ENCODE measurements at places on chromosomes 16 and 17.

DNA sequence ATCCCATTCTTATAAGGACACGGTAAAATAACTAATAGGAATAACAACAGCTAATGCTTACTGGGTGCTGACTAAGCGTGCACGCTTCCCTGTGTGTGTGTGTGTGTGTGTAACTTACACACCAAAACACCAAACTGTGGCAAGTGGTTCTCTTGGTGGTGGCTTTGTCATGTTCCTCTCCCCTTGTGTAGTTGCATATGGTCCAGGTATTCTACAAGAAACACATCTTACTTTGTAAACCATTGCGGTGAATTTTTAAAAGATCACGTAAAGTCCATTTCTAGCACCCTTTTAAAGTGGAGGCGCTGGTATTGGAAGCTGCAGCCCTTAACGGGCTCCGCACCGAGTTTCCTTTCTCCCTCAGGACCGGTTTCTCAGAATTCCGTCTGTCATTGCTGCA lies 221.0 kb upstream of the FOXF1 start:
- DNase-seq = no peak

DNA sequence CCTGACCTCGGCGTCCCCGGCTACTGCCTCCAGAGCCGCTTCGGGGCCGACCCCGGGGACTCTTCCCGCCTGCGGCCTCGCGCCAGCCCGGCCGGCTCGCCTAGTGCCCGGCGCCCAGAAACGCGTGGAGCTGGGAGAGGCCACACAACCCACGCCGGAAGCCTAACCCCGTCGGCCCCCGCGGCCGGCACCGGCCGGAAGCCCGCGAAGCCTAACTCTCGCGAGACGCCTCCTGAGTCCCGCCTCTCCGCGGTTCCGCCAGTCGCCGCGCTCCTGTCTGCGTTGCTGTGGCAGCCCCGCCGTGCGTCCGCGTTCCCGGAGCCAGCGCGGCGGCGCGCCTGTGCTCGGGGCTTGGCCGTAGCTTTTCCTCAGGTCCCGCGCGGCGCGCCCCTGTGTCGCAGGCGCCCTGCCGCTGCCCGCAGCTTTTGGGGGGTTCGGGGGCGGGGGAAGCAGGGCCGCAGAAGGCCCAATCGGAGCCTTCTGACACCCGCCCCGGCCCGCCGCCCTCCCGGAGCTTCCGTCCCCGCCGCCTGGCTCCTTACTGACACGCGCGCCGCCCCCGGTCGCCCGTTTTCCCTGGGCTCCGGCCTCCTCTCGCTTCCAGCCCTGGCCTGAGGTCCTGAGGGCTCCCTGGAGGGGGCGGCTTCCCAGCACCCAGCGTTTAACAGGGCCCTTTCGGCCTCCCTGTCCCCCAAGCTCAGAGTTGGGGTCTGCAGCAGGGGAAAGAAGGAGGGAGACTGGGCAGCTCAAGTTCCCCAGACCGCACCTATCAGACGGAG lies 21.7 kb downstream of the NPTX1 start:
- peak; percentile 60 for DNase-seq

DNA sequence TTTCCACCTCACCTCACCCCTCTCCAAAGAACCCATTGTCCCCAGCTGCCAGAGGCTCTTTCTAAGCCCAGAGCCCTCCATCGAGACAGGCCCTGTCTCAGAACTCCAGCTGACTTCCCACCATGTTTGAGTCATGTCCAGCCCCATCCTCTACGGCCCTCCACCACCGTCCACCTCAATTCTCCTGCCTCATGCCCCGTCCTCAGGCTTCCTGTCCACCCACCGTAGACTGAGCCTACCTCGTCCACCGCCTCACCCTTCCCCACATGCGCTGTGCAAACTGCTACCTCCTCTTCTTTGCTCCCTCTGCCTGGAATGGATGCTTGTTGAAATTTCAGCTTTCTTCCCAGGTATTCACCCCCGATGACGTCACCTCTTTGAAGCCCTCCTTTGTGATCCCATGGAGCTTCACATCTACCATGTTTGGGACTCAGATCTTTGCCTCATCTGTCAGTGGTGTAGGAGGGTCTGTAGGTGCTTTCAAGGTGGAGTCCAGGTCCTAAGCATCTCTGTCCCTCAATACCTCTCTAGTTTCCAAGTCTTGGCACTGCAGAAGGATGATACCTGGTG lies 149.0 kb downstream of the MRM1 start:
- DNase-seq = no peak

DNA sequence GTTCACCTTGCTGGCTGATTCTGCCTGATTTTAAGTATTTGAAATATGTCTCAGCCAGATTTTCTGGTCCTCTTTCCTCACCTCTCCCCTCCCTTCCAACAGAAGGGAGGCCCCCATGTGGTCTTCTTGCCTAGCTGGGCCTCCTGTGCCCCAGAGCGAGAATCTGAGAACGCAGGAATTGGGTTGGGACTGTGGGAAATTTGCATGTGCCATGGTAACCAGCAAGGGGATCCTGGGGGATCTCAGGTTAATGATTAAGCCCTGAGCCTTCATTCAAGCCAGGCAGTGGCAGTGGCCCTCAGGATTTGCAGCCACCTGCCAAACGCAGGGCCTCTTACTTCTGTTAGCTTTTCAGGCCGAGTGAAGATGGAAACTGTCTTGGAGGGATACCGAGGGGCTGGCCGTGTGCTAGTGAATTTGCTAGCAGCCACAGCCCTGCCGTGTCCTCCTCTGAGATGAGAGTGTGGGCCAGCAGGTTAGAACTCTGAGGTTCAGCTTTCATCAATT lies 40.2 kb downstream of the KSR1 start:
- DNase-seq = no peak

DNA sequence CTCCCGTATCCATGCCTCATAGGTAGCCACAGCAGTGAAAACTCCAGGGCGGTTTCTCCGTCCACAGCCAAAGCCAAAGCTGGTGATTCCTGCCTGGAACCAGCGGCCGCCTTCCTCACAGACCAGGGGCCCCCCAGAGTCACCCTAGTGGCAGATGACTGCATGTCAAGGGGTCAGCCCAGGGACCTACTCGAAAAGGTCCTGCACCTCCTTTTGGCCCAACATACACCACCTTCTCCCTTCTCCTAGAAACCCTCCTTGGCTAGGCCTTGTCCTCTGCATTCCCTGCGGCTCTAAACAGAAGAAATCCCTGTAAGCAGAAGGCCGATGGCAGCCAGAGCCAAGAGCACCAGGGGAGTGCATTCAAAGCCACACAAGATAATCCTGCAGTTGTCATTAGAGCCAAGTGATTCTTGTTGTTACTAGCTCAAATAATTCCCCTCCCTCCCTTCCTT lies 6.1 kb downstream of the PRSS36 start:
- DNase-seq = no peak

GRCh38 chr17:32152130-32152529 lies 9.8 kb downstream of the RHOT1 start:
- no peak for DNase-seq

DNA sequence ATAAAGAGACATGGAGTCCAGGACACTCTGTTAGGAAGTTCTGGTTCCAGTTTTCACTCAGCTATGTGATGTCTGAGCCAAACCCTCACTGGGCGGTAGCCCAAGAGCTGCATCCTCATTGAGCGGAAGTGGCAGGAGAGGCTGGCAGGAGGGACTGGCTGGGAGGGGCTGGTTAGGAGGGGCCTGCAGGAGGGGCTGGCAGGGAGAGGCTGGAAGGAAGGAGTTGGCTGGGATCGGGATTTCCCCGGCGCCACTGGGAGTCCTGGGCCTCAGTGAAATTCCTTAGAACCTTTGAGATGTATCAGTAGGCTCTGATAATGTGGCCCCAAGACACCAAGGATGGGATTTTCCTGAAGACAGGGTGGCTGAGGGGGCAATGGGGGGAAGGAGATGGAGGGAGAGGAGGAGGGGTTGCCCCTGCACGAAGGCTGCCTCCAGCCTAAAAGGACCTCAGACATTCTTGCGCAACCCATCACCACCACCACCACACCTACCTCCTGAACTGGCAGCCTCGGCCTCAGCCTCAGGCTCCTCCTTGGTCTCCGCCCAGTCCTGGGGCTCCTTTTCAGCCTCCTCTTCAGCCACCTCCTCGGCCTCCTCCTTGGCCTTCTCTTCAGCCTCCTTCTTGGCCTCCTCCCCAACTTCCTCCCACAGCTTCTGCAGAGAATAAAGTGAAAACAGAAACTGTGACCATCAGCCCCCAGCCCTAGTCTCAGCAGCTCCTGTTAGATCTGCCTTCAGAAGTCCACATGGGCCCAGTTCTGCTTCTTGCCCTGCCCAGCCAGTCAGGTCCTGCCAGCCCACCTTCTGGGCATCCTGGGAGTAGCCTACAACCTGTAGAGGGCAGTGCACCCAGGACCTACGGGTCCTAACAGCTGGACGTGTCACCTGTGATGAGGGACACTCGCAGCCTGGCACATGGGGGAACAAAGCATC lies 31.7 kb downstream of the CNGB1 start:
- DNase-seq = no peak

- DNase-seq = no peak
Measured at GRCh38 chr16:3461151-3461550, 17.7 kb downstream of the NAA60 start.

- DNase-seq = no peak
Measured at GRCh38 chr17:20084621-20085282, 75.6 kb downstream of the SPECC1 start.

- no peak for DNase-seq
Measured at GRCh38 chr16:4110065-4110464, 6.2 kb downstream of the ADCY9 start.

DNA sequence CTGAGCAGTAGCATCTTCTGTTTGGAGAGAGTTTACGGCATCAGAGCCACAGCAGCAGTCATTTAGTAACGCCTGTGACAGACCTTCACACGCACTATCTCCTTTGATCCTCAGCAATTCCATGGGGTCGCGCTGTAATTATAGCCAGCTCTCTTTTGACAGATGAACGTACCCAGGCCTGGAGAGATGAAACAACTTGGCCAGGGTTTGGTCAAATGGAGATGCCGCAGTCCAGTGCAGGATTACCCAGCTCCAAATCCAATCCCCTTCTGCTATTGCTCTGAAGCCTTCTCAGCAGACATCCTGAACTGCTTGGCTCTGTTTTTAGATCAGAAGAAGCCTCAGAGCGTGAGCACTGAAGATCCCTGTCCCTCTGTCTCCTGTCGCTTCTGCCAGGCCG lies 83.9 kb downstream of the SOX9 start:
- DNase-seq = no peak

GRCh38 chr16:66007717-66008116 lies 358.8 kb upstream of the CDH5 start:
- DNase-seq = no peak

GRCh38 chr17:40279402-40279801 lies 8.3 kb upstream of the CDC6 start:
- no peak for DNase-seq

DNA sequence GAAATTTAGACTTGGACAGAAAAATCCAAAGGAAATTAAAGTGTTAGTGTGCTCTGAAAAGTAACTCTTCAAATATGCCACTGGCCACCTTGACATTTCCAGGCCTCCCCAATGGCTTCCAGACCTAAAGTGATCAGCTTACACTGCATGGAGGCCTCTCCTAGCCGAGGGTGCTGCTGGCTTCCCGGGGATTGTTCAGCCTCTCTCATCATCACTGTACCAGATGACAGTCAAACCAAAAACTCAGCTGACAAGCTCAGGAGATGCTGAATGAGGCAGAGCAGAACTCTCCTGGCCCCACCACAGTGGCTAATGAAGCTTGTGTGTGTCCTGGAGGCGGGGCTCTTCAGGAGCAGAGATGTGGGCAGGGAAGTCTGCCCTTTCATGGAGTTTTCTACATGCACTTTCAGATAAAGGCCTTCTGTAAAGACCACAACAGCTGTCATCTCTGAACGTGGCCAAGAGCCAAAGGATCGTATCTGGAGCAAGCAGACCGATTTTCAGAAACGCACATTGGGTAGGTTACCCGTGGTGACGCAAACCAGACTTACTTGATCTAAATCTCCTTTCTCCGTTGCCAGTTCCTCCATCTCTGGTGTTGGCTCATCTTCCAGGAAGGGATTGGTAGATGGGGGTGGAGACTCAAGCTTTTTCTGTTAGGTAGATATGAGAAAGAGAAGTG lies 113.3 kb downstream of the VPS53 start:
- no peak for DNase-seq

- DNase-seq = no peak
Measured at GRCh38 chr17:46841561-46842379, 9.6 kb upstream of the WNT9B start.

GRCh38 chr17:10072556-10073425 lies 125.6 kb downstream of the GAS7 start:
- DNase-seq = no peak

DNA sequence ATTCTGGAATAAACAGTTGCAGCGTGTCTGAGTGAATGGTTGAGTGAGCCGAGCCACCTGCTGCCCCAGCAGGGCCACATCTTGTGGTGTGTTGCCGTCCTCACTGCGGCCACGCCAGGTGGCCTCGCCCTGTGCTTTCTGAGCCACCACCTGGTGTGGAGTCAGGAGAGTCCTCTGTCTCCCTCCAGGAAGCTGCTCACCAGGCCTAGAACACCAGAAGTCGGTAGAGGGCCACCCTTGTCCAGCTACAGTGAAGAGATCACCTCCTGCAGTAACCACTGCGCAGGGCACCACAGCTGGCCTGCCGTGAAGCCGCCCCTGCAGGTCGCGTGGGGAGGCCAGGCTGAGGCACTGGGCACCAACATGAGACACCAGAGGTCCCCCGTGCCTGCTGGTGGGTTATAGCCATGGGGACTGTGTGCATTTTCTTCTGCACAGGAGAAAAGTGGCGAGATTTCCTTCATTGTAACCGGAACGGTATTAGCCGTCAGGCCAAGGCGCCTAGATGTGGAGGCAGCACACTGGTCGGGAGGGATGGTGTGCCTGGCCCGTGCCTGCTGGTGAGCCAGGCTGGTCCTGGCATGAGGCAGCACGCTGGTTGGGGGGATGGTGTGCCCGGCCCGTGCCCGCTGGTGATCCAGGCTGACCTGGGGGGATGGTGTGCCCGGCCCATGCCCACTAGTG lies 28.9 kb upstream of the FOXK2 start:
- no peak for DNase-seq

- DNase-seq = no peak
Measured at GRCh38 chr17:67531291-67531690, 154.2 kb downstream of the PITPNC1 start.

DNA sequence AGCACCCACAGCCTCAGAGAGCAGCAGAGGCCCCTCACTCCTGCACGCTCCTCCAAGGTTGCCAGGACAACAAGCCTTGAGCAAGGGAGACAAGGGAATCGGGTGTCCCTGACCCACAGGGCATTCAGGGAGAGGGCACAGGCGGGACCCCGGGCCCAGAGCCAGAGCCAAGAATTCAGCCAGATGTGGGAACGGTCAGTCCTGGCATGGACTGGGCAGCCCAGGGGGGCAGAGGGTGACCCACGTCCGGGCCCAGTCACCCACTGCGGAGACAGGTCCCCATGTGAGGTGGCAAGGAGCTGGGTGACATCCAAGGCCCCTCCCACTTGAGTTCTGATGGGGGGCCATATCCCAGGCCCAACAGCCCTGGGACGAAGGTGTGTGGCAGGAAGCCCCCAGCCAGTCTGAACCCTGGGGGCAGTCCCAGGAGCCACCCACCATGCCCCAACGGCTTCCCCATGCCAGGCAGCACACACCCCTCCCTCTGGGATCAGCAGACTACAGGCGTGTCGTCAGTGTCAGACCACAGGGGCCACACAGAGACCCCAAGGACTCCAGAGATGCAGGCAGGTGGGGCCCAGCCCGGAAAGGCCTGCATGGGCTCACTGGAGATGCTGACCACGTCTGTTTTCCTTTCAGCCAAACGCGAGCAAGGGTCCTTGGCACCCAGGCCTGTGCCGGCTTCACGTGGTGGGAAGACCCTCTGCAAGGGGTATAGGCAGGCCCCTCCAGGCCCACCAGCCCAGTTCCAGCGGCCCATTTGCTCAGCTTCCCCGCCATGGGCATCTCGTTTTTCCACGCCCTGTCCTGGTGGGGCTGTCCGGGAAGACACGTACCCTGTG lies 23.0 kb downstream of the USP6 start:
- no peak for DNase-seq

Data from cortex of kidney (tissue), 1 donor.